ENCODE measurements at places on chromosomes 16 and 17.

GRCh38 chr17:68456339-68457167 lies 743 bp downstream of the WIPI1 start:
- DNase-seq: no peak

DNA sequence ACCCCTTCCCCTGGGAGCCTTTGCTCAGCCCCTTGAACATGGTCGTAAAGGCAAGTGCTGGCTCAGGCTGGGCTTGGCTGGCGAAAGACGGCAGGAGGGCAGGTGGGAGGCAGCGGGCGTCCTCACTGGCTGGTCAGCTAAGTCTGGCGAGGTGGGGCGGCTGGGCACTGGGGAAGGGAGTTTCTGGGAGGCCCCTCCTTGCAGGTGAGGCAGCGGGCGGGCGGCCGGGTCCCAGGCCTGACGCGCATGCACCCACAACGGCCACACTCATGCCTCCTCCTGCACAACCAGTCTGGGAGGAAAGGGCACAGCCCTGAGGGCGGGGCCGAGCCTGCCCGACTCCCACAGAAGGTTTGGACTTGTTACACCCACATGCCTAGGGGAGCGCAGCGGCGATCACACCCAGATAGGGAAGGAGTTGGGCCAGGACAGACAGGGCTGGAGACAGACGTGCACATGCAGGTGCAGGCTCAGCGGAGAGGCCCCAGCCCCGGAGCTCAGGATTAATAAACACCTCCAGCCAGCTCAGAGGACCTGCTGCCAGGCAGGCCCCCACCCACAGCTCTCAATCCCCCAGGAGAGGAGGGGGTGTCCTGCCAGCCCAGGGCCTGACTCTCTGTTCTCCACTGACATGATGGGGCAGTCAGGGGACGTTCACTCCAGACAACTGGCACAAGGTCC lies at the start of gene EVPL:
Gene EVPL, minus strand, starts transcription at position 148 of the 681 bp plus-strand sequence. Its CDS starts 108 bp downstream, at position 40.
- DNase-seq: no peak

GRCh38 chr17:9174779-9175574 lies 153.7 kb downstream of the NTN1 start:
- DNase-seq: no peak

- DNase-seq: no peak
Observed at GRCh38 chr17:29038085-29038795, 4.7 kb upstream of the PIPOX start.

DNA sequence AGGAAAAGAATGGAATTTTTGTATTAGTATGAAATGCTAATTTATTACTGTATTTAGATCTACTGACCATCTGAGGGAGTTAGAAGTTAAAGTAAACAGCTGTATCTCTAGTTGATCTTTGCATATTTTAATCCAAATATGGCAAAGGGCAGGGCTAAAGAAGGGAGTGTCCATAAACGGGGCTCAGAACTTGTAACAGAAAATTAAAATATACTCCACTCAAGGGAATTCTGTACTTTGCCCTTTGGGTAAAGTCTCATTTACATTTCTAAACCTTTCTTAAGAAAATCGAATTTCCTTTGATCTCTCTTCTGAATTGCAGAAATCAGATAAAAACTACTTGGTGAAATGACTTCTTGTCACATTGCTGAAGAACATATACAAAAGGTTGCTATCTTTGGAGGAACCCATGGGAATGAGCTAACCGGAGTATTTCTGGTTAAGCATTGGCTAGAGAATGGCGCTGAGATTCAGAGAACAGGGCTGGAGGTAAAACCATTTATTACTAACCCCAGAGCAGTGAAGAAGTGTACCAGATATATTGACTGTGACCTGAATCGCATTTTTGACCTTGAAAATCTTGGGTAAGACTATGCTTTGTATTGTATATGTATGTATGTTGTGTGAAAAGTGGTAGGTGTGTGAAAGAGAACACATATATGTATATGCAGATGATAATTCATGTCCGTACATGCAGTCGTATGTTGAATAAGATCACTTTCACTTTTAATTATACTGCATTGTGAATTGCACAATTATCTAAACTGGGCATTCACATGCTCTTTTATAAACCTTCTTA lies at the start of gene ASPA:
Gene ASPA, plus strand, starts transcription at position 186 of the 799 bp plus-strand sequence. Its CDS starts 163 bp downstream, at position 349.
- DNase-seq: no peak

GRCh38 chr17:83075270-83075880 lies 4.0 kb upstream of the METRNL start:
- no peak for DNase-seq

- DNase-seq: no peak
Observed at GRCh38 chr17:31060791-31061550, 33.8 kb upstream of the NF1 start.

GRCh38 chr17:53837131-53837530 lies 14.4 kb downstream of the KIF2B start:
- no peak for DNase-seq

GRCh38 chr17:77462090-77462489 lies 321.3 kb downstream of the SEC14L1 start:
- no peak for DNase-seq

DNA sequence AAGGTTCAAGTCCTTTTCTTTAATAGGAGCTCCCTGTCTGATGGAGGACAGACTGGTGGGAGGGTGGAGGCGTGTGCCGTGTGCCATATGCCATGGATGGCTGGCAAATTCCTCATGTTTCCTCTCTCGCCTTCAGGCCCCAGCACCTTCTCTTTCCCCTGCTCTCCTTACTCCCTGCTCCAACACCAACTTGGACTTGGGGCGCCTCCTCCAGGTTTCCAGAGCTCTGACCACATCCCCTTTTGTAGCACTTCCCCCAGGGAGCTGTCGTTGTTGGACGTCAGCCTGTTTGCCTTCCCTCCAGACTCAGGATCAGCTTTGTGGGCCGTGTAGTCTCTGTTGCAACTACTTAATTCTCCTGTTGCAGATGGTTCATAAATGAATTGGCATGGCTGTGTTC lies 30.7 kb downstream of the TMC7 start:
- DNase-seq: no peak

DNA sequence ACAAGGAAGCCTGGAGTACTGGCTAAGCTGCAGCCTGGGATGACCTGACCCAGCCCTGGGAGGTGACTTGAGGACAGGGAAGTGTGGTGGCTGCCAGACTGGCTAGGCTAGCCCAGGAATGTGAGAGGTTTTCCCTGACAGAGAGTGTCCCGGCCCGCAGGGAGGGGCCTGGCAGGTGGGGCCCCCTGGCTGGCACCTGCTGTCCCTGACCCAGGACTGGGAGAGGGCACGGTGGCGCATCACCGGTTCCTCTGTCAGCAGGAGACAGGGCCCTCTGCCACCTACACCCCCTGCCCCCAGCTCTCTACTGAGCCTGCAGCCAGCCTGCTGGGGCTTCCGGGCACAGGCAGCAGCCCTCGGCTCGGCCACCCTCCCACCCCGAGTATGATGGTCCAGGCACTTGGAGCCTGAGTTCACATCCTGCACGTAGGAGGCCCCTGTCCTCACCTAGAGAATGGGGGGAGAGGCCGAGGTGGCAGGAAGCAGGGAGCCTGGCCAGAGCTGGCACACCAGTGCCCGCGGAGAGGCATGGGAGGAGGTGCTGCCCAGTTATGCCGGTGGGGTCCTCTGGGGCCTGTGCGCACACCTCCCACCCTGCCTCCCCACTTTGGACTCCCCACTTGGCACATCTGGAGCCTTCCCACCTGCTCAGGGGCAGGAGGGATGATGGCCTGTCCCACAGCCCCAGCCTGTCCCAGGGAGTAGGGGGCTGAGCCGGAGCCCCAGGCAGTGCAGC lies 528 bp downstream of the PRSS27 start:
- DNase-seq: no peak

DNA sequence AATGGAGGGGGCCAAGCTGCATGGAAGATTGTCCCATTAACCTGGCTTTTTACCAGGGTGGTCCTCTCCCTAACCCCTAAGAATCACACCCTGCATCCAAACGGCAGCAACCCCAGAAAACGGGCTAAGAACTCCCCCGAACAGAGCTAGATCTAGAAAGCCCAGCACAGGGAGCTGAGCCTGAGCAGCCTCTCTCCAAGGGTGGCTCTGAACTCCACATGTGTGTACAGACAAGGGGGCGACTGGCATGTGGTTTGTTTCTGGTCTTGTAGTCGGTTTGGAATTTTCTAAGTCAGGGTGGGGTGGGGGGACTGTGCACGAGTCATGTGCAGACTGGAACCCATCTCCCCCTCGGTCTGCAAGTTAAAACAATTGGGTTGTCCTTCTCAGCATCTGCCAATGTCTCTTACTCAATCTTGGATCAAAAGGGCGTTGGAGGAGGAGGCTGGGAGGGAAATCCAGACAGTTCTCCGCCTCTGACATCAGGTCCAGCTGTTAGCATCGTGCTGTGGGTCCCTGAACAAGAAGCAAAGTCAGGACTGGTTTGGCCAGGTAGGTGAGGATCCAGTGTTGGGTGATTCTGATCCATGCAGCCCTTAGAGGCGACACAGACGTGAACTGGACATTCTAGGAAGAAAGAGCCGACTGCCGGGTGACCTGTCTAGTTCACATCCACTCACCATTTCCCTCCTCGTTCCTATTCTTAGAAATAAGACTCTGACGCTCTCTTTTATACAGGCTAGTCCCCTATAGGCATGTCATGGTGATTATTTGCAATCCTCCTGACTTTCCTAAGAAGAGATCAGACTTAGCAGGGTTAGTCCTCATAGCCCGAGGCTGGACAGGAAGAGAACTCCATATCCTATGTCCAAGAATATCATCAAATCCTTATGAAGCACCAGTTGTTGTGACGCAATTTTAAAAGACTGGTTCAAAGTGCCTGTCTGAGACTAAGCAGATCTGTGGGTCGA lies 381.8 kb downstream of the SOX9 start:
- no peak for DNase-seq

DNA sequence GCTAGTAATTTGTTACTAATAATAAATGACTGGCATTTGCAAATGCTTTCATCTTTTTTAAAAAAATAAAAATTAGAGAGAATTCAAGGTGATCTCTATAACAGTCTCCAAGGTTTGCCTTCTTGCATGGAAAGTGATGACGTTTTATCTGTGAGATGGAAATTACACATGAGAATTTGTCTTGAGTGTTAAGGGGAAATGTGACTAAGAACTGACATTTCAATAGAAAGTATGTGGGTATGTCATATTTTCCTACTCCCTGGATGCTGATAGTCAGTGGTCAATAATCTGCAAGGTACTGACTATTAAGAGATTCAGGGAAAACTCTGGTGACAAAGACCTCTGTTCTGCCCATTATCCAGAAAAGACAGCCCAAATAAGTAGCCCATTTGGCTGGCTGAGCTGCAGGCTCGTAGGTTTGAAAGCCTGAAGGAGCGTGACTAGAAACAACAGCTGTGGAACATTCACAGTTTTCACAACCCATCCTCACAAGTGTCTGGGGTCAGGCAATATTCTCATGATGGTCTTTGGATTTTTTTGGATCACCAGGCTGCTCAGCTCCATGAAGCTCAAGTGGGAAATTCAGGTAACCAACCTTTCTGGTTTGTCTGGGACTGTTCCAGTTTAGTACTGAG lies 49.7 kb upstream of the WSCD1 start:
- DNase-seq: no peak

DNA sequence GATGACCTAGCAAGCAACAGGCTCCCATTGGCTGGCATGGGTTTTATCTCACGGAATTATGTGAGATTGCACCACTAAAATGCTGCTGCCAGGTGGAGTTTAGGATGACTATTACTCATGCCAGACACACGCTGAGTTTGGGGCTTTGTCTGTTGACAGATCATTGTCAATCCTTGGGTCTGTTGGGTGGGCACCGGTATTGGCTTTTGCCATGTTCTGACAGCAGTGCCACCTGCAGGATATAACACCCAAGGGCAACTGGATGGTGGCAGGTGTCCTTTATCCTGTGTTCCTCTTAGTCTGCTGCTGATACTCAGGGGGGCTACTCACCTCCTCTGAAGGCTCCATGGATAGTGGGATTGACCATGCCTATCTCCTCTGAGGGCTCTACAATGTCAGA lies 221.6 kb upstream of the DYNLRB2 start:
- no peak for DNase-seq

GRCh38 chr16:78624366-78624765 lies 524.9 kb downstream of the WWOX start:
- DNase-seq: no peak

DNA sequence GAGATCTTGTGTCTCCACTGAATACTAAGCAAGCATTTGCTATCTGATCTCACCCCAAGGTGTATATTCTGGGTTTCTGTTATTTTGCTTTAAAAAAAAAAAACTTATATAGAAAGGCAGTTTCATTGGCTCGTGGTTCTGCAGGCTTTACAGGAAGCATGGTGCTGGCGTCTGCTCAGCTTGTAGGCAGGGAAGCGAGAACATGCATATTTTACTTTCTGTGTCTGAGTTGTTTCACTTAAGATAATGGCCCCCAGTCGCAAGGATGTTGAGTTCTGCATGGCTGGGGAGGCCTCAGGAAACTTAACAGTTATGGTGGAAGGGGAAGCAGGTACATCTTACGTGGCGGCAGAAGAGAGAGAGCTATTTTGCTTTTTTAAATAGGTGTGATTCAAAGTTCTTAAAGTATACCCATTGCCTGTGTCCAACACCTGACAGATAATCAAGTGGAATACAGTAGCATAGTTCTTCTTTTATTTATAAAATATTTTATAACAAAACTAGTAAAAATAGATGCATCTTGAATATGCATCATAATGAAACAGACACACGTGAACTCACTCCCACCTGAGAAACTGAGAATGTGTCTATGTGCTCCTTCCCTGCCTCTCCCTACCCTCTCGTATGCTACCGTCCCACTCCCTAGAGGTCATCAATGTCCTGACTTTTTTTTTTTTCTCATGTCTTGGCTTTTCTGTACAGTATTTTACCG lies 15.4 kb upstream of the ARHGAP17 start:
- no peak for DNase-seq

DNA sequence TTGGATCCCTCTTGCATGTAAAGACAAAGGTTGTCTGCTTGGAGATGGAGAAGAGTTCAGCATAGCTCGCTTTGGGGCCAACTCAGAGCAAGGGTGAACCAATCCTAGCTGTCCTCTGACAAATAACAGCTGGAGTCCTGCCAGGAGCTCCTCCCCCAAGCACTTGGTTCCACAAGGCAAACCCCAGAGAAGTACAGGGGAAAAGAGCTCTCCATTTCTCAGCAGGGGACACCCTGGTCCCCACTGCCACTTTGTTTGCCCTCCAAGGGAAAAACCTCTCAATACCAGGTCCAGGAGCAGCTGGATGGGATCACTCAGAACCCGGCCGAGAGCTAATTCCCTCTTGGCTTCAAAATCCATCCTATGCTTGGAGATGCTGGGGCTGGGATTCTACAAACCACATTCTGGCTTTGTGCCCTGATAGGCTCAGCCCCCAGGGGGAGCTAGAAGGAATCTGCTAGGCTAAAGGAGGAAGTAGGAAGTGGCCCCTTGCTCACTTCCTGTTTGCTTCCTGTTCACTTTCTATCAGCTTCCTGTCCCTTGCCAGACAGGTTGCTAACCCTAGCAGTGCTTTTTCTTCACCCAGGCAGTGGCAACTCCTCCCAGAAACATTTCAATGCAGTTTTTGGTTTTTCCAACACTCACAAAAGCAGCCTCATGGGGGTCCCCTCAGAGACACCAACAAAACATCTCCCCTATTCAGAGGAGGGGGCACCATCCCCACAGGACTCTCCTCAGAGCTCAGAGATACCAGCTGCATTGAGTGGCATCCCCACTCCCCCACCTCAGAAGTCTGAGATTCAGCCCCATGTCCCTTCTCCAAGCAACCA lies 30.7 kb downstream of the CDRT4 start:
- peak; percentile 80 for DNase-seq

- DNase-seq: no peak
Observed at GRCh38 chr17:40443988-40444899, 994 bp downstream of the IGFBP4 start.

GRCh38 chr17:45353043-45353442 lies 36.2 kb upstream of the MAP3K14 start:
- DNase-seq: no peak

GRCh38 chr16:66346221-66346620 lies 20.3 kb upstream of the CDH5 start:
- DNase-seq: no peak
